Posterior vena cava (tissue), 2 donors: ENCODE measurements at places on chromosomes 2 and 18. TPM values are rescaled to one million over a fixed set of nuclear protein-coding genes. Genes with fewer than 3 reads are reported as not detected.

- DNase-seq, result no peak
Measured at GRCh38 chr18:8657050-8657820, 48.0 kb downstream of the RAB12 start.

DNA sequence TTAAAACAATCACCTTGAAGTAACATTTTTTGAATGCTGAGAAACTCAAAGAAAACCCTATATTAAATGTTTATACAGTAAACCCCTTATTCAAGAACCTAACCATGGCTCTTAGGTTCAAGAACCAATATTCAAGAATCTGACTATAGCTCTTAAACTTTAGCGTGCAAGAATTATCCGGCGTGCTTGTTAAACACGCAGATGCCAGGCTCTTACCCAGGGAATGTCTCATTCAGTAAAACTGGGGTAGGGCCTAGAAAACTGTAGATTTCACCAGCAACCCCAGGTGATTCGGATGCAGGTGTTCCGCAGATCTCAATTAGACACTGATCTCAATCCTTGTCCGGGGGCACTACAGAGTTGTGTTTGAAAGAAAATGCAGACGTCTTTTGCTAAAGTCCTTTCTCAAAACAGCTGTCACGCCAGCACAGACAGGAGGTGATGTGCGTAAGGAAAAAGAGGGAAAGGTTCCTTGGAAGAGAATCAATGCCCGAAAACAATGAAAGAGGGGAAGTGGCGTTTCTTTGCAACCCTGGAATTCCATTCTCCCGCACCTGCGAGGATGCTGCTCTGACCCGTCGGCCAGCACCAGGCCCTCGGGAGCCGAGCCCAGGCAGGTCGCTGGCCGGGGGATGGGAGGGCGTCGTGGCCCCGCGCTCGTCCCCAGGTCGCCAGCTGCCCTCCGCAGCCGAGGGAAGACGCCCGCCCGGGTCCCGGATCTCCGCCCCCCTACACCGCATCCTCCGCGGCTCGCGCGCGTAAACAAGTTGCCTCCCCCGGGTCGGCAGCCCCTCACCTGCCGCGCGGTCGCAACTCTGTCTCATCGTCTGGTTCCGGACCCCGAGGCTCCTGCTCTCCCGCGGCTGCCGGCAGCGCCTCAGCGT is 851 bp downstream of the EIF2AK3 start:
- DNase-seq, result peak; percentile 85

DNA sequence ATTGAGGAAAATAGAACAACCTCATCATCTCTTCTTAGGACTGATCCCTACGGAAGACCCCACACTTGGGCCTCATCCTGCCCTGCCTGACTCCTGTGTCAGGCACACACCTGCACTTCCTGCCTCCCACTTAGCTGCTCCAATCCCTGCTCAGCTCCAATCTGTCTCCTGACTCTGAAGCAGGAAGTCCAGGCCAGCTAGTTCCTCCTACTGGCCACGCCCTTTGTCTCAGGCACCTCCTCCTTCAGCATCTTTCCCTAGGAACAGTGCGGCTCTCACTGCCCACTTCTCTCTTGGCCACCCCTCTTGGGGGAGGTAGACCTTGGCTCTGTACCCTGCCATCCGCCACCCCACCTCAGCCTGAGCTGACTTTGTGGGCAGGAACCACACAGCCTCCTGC is 135.8 kb downstream of the CELF4 start:
- no peak for DNase-seq

GRCh38 chr2:145638675-145639074 is 1118.8 kb upstream of the ZEB2 start:
- DNase-seq, result no peak

DNA sequence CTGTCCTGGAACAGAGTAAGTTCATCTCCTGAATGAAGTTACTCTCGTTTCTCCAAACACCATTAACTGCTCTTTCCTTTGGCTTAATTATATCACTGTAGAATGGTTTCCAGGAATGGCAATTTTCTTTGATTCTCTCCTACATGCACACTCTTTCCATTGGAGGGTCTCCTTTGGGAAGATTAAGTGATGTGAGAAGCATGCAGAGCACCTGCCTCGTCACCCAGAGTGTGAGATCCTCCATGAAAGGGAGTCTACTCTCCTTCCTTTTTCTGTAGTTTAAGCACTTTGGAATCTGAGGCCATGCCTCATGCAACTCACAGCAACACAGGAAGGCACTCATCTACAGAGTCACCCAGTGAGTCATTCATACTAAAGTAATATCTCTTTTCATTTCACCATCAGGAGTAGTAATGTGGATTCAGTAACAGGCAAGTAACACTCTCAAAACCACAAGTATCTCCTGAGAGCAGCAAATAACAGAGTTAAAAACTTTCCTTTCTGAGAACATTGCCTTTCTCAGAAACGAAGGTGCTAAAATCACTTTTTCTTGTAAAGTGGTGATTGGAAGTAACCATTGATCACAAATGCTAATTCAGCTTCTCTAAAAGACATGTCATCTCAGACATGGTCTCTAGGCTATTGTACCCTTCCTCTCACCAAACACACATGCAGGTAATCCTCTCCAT is 52.8 kb upstream of the IL1RL1 start:
- no peak for DNase-seq

SNTG2 gene
- total RNA-seq, result 5.2 TPM

ANKRD30BL gene
- 0.14 TPM for total RNA-seq

GPR39 gene
- total RNA-seq, result not detected
